Activated CD8-positive, alpha-beta memory T cell treated with anti-CD3 and anti-CD28 coated beads, Interleukin-2, amount 50 U/mL, for 48 hours (primary cell): ENCODE measurements at places on chromosomes 5 and 9.

- no peak for DNase-seq
Observed at GRCh38 chr9:127763918-127764384, 14.5 kb downstream of the SH2D3C start.

GRCh38 chr9:97313243-97313642 is 5.8 kb downstream of the CCDC180 start:
- DNase-seq: no peak

DNA sequence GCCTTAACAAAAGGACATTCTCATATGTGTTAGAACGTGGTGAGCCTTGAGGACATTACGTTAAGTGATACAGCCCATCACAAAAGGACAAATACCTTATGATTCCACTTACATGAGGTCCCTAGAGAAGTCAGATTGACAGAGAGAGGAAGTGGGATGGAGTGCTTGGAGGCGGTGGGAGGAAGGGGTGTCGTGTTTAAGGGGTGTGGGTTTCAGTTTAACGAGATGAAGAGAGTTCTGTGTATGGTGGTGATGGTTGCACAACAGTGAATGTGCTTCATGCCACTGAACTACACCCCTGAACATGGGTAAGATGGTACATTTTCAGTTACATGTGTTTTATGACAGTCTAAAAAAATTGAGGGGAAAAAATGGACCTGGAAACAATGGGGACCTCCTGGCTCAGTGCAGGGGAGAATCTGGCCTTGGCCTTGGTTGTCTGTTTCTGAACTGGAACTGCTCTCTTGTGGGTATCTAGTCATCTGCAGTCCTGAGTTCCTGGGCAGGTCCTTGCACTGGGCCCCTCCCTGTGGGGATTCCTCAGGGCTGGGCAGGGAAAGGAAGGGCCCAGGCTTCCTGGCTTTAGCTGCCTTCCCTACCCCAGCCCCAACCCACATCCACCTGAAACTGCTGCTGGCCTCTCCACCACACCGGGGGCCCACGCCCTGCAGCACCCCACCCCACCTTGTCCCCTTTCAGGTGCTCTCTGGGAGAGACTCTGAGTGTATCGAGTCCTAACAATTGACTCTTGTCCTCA is 17.8 kb downstream of the LRRC8A start:
- DNase-seq: no peak

- DNase-seq: no peak
Observed at GRCh38 chr5:9698125-9698826, 68.1 kb upstream of the TAS2R1 start.

GRCh38 chr9:93288341-93288740 is 104.4 kb downstream of the WNK2 start:
- DNase-seq: no peak
